ENCODE measurements at places on chromosomes 1 and 21.

DNA sequence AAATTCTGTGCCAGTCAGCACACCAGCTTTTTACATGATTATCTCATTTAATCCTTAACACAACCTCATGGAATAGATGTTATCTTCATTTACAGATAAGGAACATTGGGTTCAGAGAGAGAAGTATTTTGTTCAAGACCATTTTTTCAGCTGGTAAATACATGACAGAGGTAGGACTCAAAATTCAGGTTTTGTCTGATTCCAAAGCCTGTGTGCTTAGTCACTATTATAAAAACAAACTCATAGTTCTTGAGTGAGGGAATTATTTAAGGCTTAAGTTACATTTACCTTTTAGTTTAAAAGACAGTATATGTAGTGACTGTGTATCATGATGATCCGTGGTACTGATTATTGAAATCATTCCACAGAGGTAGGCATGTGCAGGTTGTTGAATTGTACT, 125.2 kb downstream of the MAGI3 start:
- no peak for DNase-seq

- DNase-seq = no peak
These were observed 87.7 kb downstream of the RAB3GAP2 start for GRCh38 chr1:220184506-220184905.

- DNase-seq = no peak
These were observed 123.7 kb downstream of the NTNG1 start for GRCh38 chr1:107264561-107264960.

DNA sequence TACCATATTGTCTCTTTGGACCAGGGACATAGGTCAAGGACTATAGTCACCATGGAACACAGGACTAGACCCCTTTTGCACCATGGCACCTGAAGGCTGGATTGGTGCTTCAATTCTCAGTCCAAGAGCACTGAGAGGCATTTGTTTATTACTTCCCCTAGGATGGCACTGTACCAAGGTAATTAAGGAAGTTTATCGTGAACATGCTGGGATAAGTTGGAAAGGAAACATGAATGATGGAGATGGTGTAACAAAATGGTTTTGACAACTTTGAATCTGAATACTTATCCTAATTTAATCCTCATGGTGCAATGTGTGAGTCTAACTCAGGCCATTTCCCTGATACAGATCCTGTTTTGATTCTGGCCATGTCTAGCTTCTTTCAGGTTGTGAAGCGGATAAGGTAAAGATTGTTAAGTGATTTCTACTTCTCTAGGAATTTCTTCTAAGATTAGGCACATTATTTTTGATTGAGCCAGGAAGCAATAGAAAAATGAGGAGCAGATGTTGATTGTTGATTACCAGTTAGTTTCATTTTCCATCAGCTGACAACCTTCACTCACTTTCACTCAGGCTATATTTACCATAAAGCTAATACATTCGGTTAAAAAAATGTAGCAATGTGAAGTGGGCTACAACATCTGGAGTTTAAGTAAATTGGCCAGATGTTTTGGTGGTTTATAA, 37.3 kb upstream of the SIPA1L2 start:
- DNase-seq = no peak

- DNase-seq = no peak
These were observed 81.8 kb downstream of the PHTF1 start for GRCh38 chr1:113677250-113678158.

DNA sequence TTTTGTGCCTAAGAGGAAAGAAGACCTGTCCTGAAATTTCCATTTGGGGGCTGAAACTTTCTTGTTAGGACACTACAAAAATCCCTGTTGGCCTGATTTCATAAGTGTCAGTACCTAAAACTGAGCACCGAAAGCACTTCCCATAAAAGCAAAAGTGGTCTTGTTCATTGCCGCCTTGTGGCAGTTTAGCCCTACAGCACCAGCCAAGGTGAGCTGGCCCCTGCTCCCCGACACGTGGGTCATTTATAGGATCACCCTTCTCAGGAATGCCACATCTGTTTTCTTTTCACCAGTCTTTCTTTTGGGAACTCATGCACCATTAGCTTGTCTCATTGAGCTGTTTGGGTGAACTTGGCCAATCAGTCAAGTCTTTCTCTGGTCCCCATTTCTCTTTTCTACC, 155.8 kb upstream of the KAZN start:
- no peak for DNase-seq

GRCh38 chr1:245894843-245895242, 612.2 kb downstream of the SMYD3 start:
- DNase-seq = no peak

- no peak for DNase-seq
These were observed 29.1 kb downstream of the C1orf198 start for GRCh38 chr1:230839173-230839572.

- no peak for DNase-seq
These were observed 49.7 kb downstream of the SLX9 start for GRCh38 chr21:44989537-44989886.

GRCh38 chr1:2564006-2564814, 8.0 kb downstream of the TNFRSF14 start:
- no peak for DNase-seq

DNA sequence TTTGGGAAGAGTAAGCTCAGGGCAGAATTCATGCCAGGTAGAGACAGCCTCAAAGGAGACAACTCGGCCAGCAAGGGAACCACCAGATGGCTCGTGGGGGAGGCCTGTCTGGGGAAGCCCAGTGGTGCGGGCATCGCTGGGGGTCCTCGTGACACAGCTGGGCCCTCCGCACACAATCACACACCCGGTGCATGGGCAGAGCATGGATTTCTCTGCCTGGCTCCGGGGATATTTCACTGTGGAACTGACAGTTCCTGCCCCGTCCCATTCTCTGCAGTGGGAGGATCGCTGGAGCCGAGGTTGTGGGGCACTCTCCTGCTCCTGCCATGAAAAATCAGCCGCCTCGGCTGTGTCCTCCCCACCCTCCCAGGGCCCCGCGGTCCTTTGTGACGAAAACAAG, 108.0 kb downstream of the CRYAA start:
- no peak for DNase-seq

- DNase-seq = no peak
These were observed 255.1 kb upstream of the CSF3R start for GRCh38 chr1:36737767-36738166.

DNA sequence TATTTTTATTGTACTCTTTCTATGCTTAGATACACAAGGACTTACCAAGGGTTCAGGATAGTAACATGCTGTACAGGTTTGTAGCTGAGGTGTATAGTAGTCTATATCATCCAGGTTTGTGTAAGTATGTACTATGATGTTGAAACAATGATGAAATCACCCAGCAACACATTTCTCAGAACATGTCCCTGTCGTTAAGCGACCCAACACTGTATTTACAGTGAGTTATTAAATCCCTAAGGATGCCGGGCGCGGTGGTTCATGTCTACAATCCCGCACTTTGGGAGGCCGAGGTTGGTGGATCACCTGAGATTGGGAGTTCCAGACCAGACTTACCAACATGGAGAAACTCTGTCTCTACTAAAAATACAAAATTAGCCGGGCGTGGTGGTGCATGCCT, 21.6 kb upstream of the RCOR3 start:
- DNase-seq = no peak

DNA sequence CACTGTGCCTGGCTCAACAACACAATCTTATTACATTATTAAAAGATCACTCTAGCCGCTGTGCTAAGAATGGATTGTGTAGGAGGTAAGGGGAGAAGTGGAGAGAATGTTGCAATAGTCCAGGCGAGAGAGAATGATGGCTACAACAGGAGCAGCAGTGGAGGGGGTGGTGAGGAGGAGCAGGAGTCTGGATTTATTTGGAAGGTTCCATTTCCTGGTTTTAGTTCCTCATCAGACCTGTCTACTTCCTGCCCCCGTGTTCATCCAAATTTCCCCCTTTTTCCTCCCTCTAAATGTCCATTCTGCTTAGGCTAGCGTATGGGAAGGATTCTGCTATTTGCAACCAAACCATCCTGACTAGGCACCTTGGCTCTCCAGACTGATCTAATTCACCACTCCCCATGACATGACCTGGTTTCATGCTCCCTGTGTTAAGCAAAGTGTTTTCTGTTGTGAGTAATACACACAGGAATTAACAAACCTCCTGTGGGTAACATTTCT, 35.1 kb upstream of the EYA3 start:
- no peak for DNase-seq

GRCh38 chr1:85582687-85583591, 2.4 kb downstream of the CCN1 start:
- no peak for DNase-seq

DNA sequence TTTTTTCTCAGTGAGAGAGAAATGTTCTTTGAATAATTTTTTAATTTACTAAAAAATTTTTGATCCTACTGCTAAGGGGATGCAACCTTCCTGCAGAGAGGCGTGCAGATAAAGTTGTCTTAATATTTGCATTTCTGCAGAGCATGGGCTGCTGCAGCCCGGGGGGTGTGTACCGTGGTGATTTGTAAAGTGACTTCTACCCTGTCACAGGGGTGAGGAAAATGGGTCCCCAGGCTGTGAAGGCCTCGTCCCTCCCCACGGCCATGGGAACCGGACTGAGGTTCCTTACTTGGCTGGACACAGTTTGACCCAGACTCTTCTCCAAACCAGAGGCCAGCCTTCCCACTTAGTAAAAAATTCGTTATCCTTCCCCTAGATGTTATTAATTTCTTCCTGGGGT, 9.5 kb upstream of the C1orf174 start:
- DNase-seq = no peak

GRCh38 chr1:5405263-5405662, 587.0 kb downstream of the NPHP4 start:
- DNase-seq = no peak

- DNase-seq = no peak
These were observed 7.6 kb upstream of the PLA2G2D start for GRCh38 chr1:20126806-20127440.

DNA sequence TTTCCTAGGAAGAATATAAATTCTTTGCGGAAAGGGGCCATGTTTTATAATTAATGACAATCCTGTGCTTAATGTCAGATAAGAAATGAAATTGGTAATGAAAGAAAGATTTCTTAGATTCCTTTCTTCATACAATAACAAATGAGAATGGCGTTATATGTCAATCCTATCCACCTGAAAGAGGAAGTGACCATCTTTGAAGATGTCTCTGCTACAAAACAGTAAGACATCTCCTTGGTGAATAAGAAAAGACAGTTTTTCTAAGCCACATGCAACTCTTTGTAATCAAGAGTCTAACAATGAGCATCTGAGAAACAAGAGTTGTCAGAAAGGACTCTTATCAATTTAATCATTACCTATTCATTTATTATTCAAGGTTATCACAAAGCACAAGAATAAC, 286.0 kb downstream of the VAV3 start:
- DNase-seq = no peak

DNA sequence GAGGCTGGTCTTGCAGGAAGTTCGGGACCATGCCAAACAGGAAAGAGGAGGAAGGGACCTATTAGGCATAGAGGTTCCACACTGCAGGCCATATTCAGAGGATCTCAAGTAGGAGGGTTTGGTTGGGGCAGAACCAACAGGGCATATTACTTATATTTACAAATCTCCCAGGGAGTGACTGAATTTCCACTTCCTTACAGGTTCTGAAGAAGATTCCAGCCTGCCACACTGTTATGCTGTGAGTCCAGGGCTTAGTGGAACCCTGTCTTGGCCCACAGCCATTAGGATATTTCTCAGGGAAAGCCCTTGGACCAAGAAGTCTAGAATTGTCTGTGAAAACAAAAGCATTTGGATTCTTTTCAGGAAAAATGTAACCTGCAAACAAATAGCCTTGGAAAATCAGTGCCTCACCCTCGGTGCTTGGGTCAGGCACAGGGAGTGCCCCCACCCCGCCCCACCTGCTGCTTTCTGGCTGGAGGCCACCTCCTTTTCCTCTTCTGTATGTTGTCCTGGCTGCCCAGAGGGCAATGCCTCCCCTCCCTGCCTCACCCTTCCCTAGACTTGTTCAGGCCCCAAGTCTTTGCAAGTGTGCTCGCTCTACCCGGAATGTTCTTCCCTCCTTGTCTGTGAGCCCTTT, 41.0 kb upstream of the JUN start:
- no peak for DNase-seq

DNA sequence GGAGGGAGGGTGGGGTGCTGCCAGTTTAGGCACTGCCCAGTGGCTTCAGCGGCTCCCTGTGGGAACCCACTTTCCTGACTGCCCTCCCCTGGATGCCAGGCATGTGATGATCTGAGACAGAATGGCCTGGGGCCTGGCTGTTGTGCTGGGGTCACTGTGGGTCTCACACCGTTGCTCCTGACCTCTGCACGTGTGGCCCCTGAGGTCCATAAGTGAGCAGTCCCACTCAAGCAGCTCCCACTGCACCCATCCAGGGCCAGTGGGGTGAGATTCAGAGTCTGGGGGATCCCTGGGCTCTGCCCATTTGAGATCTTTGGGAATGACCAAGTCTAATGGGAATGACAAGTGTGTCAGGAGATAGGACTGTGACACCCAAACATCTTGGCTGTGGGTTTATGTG, 18.0 kb downstream of the PODN start:
- DNase-seq = no peak

DNA sequence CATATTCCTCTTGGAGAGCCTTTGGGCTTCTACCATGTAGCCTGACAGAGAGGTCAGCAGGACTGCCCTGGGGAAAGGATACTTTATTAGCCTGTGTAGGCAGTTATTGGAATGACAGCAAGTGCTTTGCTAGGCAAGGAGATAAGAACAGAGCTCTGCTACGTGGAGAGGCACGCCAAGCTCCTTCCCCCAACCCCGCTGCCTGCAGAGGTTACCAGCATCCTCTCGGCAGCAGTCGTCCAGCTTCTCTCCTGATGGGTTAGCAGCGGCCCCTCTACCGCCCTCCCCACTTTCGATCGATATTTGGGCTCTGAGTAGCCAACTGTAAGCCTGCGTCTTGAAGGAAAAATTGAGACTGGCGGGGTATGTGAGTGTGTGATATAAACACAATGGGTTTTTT, 122.3 kb downstream of the DHRS3 start:
- no peak for DNase-seq

GRCh38 chr1:229629261-229629660, 3.2 kb downstream of the URB2 start:
- no peak for DNase-seq

DNA sequence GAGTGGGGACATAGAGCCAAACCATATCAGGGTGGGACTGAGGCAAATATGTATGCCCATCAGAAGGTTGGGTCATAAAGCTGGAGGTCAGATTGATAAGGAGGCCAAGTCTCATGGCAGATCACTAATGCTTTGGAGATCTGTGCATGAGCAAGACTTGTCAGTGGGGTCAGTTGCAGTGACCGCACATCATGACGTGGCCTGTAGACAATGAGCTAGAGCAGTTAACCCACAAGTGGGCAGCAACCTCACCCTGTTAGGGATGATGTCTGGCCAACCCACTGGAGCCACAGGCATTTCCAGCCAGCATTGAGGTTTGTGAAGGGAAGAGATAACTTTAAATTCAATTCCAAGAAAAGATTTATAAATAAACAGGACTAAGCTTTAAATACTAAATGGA, 66.7 kb downstream of the XCL1 start:
- no peak for DNase-seq

DNA sequence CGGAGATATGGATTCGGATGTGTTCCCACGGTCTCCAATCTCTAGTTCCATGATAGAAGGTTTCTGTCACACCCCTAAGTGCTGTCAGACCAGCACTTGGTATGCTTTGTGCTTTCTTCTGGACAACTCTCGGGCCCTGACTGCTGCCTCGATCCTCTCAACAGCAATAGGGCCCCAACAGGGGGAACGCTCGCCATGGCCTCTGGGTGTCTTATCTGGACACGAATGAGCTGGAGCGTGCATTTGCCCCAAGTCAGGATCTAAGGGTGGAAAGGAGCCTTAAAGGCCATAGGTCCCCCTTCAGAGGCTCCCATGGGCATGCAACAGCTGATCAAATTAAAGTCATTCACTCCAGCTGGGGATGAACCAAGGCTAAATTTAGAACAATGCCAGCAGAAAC, 76.8 kb downstream of the TCP10L start:
- no peak for DNase-seq

Measured in activated CD4-positive, alpha-beta T cell treated with anti-CD3 and anti-CD28 coated beads, Interleukin-2, amount 50 U/mL, for 48 hours (primary cell).